ENCODE measurements at places on chromosomes 11 and 22. TPM values are rescaled to one million over a fixed set of nuclear protein-coding genes. Genes with fewer than 3 reads are reported as not detected.

DNA sequence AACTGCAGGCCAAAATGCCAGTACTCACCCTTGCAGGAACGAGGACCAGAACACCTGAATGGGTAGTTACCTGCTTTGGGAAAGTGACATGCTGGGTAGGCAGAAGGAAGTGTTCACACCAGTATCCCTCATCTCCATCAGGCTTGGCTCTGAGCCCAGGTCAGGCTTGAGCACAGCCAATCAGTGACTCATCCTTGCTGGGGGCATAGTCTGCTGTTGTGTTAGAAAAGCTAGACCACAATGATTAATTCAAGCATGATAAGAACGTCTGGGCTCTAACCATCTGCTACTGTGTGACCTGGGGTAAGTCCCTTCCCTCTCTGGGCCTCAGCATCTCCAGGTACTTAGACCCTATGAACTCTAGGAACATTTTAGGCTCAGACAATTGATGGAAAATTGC lies 450.4 kb downstream of the MIAT start:
- no peak for DNase-seq

DNA sequence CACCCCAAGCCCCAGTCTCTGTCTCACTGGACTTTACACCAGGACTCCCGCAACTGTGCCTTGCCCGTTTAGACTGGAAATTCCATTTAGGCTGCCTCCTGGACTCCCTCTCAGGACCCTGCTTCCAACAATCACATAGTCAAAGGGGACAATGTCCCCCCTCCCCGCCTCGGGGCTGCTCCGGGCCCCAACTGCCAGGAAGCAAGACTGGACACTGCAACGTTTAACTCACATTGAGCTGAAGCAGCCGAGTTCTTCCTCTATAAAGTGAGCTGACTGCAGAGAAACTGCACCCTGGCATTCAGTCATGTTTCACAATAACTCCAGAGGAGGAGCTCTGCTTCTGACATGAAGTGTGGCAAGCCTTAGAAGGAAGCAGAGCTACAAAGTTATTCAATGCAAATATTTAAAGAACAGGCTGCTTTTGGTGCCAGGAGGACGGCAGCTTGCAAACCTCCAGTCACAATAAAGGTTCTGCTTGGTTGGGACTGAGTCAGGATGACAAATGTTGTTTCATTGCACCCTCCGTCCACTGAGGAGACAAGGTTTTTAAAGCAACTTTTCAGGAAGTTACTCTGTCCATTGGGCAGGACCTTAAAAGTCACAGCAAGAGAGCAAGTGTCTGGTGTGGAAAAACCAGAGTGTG lies 19.9 kb downstream of the PACSIN2 start:
- DNase-seq, result peak; percentile 79

The CATSPER1 gene
- 0.13 TPM for total RNA-seq

- no peak for DNase-seq
Observed at GRCh38 chr11:9625728-9626127, 38.1 kb upstream of the SWAP70 start.

- DNase-seq, result no peak
Observed at GRCh38 chr11:76105637-76106036, 100.7 kb downstream of the WNT11 start.

- DNase-seq, result no peak
Observed at GRCh38 chr11:127601578-127601977, 601.0 kb upstream of the KIRREL3 start.

The JRKL gene
- 7.6 TPM for total RNA-seq

The TPBGL gene
- 0.08 TPM for total RNA-seq

DNA sequence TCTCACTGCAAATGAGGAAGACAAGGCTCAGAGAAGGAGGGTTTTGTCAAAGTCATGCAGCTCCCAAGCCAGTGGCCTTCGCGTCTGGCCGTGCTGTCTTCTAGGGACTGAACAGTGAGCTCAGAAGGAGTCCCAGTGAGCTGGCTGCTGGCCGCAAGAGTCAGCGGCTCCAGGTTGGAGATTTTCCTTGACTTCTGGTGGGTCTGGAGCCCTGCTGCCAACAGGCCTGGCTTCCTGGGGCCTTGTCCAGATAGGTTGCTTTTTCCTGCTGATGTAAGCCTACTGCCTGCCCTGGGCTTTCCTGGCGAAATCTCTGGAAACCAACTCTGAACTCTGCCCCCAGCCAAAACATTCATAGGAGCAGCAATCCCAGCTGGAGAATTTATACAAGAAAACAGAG lies 272.7 kb upstream of the CADM1 start:
- DNase-seq, result no peak

- DNase-seq, result no peak
Observed at GRCh38 chr11:11519184-11519583, 102.6 kb downstream of the GALNT18 start.

The MEI1 gene
- 0.40 TPM for total RNA-seq

DNA sequence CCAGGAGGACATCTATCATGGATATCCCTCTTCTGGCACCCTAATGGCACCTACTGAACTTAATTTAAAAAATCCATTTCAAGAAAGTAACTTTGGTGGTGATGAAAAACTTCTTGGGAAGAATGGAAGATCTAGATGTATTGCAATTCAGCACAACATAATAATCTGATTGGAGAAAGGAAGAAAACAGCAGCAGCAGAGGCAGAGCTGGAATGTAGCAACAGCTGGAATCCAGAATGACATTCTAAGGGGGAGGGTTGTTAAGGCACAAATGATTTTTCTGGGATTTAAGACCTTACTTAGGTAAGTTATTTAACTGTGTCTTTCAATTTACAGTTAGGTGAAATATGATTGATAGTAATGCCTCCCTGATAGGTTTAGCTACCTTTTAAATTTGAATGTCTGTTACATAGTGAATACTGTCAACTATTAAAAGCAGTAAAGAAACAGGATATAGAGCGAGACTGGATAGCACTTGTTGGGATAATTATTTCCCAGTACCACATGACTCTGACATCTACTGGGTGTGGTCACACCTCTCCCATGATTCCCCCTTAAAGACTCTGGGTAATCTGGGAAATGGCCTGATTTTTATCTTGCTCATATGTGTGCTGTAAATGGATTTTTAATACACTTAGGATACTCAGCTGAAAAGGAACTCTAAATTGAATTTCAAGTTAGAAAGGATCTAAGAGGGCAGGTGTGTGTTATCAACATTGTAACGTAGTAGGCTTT lies 11.7 kb downstream of the CAPRIN1 start:
- no peak for DNase-seq

DNA sequence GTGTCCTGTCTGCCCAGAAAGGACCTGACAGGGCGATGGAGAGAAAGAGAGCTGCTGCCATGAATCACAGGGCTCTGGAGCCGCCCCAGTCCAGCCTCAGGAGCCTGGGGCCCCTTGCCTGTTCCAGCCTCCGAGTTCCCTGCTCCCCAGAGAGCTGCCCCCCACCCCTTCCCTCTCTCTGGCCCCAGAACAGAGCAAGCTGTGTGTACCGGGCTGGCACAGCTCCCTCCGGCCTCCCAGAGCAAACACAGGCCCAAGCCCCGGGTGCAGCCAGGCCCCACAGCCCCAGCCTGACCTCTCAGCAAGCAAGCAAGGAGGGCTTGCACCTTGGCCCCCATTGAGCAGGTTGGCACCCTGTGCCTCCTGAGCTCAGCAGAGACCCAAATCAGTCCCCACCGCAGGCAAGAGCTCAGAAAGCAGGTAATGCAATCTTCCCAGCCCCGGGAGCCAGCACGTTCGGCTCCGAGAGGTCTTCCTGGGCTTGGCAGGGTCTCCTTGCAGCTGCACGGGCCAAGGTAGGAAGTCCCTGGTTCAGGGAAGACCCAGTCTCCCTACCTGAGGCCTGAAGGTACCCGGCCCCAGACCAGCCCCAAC lies 1.4 kb downstream of the PACSIN3 start:
- no peak for DNase-seq

- no peak for DNase-seq
Observed at GRCh38 chr11:85884581-85885021, 29.4 kb downstream of the CCDC83 start.

GRCh38 chr11:6655020-6655789 lies 404 bp downstream of the DCHS1 start:
- no peak for DNase-seq
